ENCODE measurements at places on chromosomes 12 and 14.

DNA sequence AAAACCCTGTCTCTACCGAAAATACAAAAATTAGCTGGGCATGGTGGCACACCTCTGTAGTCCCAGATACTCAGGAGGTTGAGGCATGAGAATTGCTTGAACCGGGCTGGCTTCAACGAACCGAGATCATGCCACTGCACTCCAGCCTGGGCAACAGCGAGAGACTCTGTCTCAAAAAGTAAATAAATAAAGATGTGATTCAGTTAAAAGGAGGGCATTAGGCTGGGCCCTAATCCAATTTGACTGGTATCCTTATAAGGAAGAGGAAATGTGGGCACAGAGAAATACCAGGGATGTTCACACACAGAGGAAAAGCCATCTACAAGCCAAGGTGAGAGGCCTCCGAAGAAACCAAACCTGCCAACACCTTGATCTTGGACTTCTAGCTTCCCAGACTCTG, 10.1 kb upstream of the DCAF4 start:
- no peak for DNase-seq

GRCh38 chr12:92945659-92946220, 16.6 kb upstream of the EEA1 start:
- no peak for DNase-seq

- DNase-seq, result peak; percentile 81
These were observed 108.8 kb upstream of the ATF7IP start for GRCh38 chr12:14256555-14257169.

DNA sequence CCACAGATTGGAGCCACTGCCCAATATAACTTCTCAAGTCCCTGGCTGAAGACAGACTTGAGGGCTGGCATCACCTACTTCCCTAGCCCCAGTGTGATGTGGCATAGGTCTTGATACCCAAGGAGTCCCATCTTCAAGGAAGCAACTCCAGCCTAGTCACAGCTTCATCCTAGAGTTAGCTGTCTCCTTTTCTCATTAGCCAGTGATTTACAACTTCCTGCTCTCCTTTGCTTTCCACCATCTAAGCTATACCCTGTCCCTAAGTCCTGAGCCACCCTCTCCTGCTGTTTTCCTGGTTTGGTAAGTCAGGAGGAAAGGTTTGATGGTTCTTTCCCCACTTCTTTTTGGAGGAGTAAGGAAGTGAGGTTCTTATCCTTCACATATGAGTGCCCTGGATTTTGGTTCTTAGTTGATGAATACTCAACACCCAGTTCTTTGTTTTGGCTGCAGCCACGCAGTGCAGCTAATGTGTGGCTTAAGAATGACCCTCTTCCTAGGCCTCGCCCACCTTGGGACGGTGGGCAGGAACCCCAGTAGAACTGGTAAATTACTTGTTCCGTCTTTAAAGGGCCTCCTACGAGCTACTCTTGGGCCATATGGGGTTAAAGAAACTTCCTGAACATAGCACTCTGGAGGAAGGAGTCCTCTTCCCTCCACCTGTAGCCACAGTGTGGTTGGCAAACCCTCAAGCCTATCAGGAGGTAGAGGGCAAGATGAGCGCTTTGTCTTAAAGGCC, 3.9 kb upstream of the GPX2 start:
- DNase-seq, result no peak

- no peak for DNase-seq
These were observed 43.6 kb downstream of the FSCB start for GRCh38 chr14:44463356-44464004.

GRCh38 chr12:103673891-103674375, 86.9 kb downstream of the STAB2 start:
- no peak for DNase-seq

DNA sequence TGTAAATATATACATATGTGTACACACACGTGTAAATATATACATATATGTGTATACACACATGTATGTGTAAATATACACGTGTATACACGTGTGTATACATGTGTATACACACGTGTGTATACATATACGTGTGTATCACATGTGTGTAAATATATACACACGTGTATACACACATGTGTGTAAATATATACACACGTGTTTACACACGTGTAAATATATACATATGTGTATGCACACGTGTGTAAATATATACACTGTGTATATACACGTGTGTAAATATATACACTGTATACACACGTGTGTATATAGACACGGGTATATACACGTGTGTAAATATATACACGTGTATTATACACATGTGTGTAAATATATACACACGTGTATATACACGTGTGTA, 71.7 kb downstream of the RPAP3 start:
- DNase-seq, result no peak

DNA sequence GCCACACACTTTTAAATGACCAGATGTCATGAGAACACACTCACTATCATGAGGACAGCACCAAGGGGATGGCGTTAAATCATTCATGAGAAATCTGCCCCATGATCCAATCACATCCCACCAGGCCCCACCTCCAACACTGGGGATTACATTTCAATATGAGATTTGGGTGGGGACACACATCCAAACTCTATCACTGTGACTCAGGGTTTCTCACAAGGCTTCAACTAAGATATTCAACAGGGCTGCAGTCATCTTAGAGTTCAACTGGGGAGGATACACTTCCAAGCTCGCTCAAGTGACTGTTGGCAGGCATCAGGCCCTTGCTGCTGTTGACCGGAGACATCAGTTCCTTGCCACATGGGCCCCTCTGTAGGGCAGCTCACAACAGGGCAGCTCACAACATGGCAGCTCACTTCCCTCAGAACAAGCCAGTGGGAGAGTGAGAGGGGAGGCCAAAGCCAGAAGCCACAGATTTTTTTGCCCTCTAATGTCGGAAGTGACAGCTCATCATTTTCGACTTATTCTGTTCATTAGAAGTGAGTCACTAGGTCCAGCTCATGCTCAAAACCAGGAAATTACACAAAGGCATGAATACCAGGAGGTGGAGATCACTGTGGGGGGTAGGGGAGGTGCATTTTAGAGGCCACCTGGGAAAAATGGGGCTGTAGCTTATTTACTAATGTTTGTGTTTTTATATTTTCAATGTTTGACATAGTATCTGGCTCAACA, 50.8 kb upstream of the PTHLH start:
- DNase-seq, result no peak

- DNase-seq, result no peak
These were observed 67.8 kb downstream of the FGD4 start for GRCh38 chr12:32466986-32467711.

GRCh38 chr14:79698298-79698711, 513.0 kb downstream of the DIO2 start:
- DNase-seq, result no peak

GRCh38 chr12:62210422-62210821, 49.8 kb upstream of the USP15 start:
- DNase-seq, result peak; percentile 24

DNA sequence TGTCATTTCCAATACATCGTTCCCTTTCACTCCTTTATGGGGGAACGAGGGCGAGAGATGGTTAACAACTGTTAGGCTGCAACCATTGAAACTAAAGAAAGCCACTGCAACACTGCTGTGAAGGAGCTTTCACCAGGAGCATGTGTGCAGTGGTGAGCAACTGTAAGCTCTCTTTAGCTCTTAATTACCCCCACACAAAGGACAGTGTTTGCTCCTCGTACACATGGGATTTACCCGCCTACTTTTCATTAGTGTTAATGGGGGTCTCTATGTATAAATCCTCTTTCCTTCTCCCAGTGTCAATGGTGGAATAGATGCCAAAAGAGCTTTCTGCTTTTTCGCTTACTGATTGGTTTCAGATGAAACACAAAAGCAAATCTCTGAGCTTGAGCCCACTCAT, 343.1 kb downstream of the FLRT2 start:
- no peak for DNase-seq

DNA sequence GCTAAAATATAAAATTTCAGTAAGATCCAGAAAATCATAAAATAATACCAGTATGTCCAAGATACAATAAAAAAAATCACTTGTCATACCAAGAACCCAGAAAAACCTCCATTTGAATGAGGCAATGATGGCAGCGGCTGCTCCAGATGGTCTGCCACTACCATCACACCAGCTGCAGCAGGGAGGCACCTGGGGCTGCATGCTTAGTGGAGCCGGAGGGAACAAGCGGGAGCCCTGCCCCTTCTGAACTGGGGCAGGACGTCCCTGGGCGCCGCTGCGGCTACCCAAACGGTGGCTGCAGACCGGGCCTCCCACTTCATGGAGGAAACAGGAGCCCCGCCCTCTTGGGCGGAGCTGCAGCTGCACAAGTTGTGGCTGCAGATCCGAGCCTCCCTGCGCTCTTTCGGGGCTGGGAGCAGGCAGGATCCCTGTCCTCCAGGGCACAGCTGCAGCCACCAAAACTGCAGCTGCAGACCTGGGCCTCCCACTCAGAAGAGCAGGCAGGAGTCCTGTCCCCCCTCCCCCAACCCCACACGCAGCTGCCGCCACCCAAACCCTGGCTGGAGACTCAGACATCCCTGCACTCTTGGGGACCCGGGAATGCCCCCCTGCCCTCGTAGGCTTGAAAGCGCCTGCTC, 36.1 kb upstream of the OR5AU1 start:
- peak; percentile 76 for DNase-seq

DNA sequence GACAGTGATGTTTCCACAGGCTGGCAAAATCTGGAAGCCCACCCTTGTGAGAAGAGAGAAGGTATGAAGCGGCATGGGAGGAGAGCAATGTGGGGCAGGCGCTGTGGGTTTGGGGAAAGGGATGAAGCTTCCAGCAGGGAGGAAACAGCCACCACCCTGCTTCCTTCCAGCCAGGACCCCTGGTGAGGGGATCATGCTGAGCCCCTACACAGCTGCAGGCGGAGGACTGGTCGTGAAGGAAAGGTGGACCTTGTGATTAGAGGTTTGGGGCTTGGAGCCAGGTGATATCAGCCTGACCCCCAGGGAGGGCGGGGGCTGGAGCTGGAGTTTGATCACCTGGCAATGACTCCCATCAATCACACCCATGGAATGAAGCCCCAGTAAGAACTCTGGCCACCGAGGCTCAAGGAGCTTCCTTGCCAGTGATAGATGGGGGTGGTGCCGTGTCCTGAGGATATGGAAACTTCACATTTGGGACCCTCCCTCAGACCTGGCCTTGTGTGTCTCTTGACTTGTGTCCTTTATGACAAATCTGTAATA, 48.6 kb downstream of the RIMBP2 start:
- DNase-seq, result no peak

- DNase-seq, result no peak
These were observed 20.2 kb upstream of the SELPLG start for GRCh38 chr12:108653922-108654321.

GRCh38 chr14:104356738-104357688, 218.6 kb downstream of the KIF26A start:
- DNase-seq, result no peak

DNA sequence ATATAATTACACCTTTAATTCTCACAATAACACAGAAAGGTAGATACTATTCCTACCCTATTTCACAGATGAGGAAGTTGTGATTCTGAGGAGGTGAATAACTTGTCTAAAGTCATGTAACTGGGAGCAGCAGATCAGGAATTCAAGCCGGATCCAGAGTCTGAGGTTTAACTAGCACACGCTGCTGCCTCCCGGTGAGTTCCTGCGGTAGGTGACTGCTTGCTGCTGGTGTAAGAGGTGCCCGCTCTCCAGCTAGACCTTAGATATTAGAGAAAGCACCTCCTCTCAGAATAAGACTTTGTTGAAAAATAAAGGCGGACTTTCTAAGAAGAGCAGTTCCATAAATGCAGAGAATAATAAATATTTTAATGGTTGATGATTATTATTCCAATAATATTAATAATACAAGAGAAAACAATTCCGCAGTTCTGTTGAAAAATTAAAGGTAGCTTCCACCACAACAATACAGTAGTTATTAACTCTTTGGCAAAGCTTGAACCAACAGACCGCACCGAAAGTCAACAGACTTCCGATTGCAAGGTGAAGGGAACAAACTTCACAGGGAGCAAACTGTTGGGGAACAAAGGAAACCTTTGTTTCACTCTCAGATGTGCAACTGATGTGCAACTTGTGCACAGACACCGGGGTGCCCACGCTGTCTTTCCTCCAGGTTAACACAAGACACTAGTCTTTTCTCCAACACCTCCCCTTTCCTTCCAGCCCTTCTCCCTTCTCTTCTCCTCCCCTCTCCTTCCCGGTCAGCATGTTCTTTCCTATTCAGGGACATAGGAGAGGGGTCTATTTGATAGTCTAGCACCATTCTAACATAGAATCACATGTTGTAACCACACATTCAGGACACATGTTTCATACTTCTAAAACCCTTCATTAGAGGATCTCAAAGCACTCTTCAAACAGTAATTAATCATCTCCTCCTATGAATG, 73.2 kb upstream of the EGLN3 start:
- DNase-seq, result no peak

GRCh38 chr12:91406920-91407341, 224.3 kb upstream of the DCN start:
- DNase-seq, result no peak

GRCh38 chr12:52264435-52264825, 10.0 kb upstream of the KRT86 start:
- no peak for DNase-seq

DNA sequence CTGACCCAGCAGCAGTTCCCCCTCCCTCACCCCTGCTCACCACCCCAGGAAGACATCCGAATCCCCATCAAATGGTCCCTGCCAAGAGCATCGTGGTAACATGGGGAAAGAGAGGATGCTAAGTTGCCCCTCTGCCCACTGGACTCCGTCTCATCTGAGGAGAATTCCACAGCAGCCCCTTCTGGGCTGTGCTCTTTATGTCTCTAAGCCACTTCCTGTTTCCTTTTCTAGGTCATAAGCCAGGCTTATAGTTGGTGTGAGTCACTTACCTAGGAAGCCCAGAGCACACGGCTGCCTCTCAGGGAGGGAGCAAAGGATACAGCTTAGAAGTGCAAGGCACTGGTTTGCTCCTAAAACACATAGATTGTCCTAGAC, 76.0 kb downstream of the VCPKMT start:
- no peak for DNase-seq

GRCh38 chr14:101573289-101573688, 12.0 kb downstream of the DIO3 start:
- no peak for DNase-seq

DNA sequence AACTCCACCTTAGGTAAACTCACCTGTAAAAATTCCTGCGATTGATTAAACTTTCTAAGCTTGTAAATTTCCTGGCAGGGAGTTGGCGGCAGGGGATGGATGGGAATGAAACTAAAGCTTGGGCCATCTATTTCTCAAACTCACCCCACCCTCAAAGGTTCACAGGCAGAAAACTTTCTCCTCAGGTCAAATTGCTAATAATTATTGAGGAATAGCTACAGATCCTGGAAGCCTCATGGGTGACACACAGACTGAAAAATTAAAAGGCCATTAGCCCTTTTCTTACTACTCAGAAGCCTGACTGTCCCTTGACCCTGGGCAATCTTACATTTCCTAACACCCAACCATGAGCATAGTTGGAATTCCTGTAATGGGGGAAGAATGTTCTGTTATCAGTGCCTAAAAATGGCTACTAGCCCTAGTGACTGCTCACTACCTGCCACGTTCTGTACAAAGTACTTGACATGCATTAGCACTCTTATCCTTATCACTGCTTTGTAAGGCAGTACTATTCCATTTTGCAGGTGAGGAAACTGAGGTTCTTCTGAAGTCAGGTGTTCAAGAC, 12.4 kb upstream of the SYNDIG1L start:
- no peak for DNase-seq

- no peak for DNase-seq
These were observed 200.9 kb downstream of the APAF1 start for GRCh38 chr12:98845957-98846356.

- DNase-seq, result no peak
These were observed 27.1 kb upstream of the TMTC2 start for GRCh38 chr12:82659343-82660207.

Data from left ventricle myocardium inferior (tissue), 1 donor.